ENCODE measurements at places on chromosomes 4 and X.

DNA sequence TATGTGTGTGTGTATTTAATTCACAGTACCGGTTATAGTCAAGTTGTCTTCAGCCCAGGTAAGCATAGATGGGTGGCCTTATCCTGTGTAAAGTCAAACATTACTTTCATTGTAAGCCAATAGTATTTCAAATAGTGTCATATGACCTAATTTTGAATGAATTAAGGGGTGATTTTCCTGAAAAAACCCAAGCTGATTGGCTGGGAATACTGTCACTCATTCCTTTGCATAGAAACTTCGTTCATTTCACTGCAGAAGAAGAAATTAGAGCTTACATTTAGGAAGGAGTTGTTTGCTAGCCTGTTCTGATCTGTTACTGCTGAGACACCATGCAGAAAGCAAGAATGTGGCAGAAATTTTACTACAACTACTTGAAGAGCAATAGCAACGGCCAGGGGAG lies 45.4 kb downstream of the SMARCAD1 start:
- DNase-seq, result no peak

- DNase-seq, result no peak
These were observed 30.0 kb downstream of the CTBP1 start for GRCh38 chr4:1218634-1219565.

- no peak for DNase-seq
These were observed 685 bp downstream of the RAB9B start for GRCh38 chrX:103831342-103831802.

DNA sequence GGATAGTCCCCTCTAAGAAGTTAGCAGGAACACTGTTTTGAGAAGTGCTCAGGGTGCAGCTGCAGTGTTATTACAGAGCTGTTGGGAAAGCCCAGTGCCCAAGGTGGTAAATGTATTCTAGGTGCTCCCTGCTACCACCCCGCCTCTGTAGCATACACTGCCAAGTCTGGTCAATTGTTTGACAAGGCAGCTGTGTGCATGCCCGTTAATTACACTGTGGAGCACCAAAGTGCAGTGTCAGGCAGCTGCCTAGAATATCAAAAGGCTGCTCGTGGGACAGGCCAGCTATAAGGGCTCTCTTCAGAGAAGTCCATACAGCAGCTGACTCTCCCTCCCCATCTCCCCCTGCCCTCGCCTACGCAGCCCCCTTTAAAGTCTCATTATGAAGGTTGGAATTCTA lies 99.9 kb upstream of the KLHL13 start:
- DNase-seq, result peak; percentile 10

DNA sequence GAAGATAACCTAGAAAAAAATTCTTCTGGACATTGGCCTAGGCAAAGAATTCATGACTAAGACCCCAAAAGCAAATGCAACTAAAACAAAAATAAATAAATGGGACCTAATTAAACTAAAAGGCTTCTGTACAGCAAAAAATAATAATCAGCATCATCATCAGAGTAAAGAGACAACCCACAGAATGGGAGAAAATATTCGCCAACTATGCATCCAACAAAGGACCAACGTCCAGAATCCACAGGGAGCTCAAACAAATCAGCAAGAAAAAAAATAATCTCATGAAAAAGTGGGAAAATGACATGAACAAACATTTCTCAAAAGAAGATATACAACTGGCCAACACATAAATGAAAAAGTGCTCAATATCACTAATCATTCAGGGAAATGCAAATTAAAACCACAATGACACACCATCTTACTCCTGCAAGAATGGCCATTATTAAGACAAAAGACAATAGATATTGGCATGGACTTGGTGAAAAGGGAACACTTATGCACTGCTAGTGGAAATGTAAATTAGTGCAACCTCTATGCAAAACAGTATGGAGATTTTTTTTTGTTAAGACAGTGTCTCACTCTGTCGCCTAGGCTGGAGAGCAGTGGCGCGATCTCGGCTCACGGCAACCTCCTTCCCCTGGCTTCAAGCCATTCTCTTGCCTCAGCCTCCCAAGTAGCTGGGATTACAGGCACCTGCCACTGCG lies 29.9 kb downstream of the ELF2 start:
- no peak for DNase-seq

DNA sequence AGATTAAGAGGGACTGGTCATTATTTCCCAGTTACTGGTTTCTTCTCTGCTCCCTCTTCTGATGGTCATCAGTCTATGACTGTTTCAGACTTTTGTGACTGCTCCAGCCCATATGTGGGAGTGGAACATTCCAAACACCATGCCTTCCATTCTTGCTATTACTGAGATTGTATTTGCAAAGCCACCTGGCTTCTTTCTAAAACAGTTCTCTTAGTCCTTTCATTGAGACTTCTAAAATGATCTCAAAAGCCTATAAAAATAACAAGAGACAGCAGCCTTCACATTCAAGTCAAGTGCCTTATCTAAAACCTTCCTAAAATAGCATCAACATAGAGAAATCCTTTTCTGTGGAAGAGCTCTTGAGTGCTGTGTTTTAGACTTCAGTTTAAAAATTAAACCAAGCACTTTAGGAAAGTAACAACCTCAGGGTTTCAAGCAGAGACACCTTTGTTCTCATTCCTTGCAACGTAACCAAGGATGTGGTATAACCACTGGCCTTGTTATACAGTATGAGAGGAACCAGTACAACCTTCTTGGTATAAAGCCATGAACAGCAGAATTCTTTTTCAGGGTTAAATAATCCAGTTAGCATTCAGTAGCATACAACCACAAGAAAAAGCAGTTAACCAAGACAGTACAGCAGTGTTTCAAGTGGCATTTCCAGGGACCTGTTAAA lies 97.1 kb downstream of the NFKB1 start:
- DNase-seq, result no peak

DNA sequence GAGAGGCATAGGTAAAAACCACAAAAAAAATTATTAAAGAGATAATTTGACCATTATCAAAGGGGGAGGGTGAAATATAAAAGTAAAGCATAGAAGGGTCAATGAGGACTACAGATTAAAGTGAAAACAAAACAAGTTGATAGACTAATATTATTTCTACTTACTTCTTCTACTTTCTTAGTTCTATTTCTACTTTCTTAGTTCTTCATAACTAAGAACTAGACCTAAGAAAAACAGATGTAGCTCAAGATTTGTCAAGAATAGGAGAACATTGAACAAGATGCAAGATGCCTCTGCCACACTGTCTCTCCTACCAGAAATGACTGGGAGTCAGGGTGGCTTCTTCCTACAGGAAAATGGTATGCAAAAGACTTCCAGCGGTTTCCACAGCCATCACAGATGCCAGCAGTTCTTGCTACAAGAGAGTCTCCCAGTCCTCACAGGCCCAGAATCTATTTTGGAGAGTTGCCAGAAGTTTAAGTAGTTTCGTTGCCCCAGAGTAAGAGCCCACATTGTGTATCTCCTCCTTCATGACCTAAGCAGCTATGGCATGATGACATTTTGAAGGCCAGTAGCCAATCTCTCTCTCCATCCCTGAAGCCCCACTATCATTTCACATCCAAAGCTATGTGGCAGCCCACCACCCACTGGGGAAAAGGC lies 42.9 kb upstream of the DDX60 start:
- no peak for DNase-seq

GRCh38 chr4:33068539-33068938 lies 2348.4 kb downstream of the PCDH7 start:
- no peak for DNase-seq

GRCh38 chr4:1910643-1911042 lies 39.5 kb downstream of the NSD2 start:
- DNase-seq, result peak; percentile 74

- DNase-seq, result no peak
These were observed 1312.0 kb downstream of the PCDH7 start for GRCh38 chr4:32032136-32032672.

- DNase-seq, result no peak
These were observed 13.6 kb downstream of the DHX15 start for GRCh38 chr4:24570574-24571236.

GRCh38 chr4:71277353-71277752 lies 61.5 kb upstream of the SLC4A4 start:
- no peak for DNase-seq

- no peak for DNase-seq
These were observed 7.1 kb downstream of the ENOPH1 start for GRCh38 chr4:82437285-82438005.

GRCh38 chrX:8245411-8245810 lies 74.3 kb upstream of the VCX2 start:
- peak; percentile 5 for DNase-seq

DNA sequence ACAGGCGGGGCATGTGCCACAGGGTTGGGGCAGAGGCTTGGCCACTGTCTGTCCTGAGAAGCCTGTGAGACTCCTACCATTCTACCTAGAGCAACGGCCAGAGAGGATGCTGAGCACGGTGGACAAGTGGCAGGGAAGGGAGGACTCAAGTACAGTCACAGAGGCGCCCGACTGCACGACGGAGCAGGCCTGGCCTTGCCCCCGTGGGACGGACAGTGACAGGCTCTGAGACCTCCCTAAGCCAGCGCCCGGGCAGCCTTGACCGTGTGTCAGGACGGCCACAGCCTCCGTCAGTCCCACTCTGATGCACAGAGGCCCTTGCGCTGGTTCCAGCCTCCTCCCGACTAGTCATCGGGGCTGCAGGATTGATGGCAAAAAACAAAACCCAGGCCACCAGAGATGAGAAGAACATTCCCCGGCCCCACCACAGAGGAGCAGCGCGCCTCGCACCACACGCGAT lies 36.7 kb upstream of the MXD4 start:
- DNase-seq, result peak; percentile 10

GRCh38 chrX:19599253-19599652 lies 83.9 kb upstream of the MAP3K15 start:
- no peak for DNase-seq

DNA sequence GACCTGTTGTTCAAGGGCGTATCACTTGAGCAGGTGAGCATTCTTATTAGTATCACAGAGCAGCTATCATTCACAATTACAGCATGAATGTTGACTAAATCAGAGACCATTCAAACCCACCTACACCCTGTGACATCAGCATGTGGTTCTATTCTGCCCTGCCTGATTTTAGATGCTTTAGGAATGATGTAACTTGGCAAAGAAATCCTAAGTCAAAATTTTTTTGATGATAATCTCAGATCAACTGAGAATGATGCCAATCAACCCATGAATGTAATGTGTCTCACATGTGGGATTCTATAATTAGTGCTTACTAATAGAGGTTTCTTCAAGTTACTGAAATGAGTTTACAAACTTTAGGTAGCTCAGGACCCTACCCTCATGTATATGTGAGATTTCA lies 13.4 kb upstream of the CHIC2 start:
- no peak for DNase-seq

GRCh38 chr4:152929888-152930287 lies 6.2 kb upstream of the FHDC1 start:
- peak; percentile 23 for DNase-seq

DNA sequence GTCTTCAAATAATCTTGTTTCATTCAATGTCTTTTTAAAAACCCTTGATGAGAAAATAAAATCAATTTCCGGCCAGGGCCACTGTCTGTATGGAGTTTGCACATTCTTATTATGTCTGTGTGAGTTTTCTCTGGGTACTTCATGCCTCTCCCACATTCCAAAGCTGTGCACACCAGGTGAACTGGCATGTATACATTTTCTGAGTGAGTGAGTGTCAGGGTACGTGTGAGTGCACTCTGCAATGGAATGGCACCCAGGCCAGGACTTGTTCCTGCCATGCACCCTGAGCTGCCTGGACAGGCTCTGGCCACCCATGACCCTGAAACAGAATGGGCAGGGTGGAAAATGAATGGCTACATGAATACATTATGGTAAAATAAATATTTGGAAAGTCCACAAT lies 61.3 kb downstream of the UBE2NL start:
- no peak for DNase-seq

DNA sequence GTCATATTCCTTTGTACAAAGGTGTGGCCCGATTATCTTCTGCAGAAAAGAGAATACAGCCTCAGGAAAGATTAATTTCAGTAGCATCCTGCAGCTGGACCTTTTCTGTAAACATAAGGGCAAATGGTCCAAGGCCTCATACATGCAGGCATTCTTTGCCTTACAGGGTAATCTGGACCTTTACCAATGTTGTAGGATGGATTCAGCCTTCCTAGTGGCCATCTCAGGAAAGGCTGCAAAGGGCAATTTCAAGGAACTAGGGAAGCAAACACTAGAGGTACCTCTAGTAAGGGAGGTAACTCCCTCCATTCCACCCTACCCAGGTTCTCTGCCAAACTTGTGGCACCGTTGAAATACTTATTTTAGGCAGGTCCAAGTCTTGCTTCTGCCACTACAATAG lies 43.0 kb downstream of the UGT2B28 start:
- no peak for DNase-seq

- DNase-seq, result no peak
These were observed 110.8 kb downstream of the GPAT3 start for GRCh38 chr4:83646538-83647239.

DNA sequence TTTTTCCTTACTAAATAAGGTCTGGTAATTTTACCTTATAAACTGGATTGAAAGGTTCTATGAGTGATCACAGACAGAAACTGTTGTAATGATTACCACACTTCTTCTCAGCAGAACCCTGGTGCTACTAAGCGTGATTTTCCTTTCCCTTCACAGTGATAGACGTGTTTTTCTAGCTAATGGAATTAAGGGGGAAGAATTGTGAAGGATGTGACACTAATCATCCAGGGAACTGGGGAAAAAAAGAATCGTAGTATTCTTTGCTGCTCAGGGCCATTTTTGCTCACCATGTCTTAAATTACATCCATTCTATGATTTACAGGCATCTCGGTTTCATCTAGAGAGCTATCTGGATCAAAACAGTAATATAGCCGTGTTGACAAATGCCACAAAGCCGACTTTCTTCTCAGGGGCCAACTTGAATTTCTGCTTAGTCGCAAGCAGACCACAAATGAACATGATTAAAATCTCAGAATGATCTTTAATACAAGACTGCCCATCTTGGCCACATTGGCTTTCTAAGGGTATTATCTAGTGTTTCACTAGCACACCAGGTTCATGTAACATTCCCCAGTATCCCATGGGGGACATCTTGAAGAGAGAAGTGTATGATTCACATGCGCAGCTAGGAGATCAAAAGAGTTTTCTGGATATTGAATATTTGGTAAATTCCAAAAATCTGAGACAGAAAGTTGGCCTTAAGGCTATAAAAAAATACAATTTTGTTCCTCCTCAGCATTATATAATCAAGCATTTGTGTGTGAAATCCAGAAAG lies 154.0 kb downstream of the UGT8 start:
- no peak for DNase-seq

- no peak for DNase-seq
These were observed 52.2 kb upstream of the ADGRG2 start for GRCh38 chrX:19174401-19175025.

DNA sequence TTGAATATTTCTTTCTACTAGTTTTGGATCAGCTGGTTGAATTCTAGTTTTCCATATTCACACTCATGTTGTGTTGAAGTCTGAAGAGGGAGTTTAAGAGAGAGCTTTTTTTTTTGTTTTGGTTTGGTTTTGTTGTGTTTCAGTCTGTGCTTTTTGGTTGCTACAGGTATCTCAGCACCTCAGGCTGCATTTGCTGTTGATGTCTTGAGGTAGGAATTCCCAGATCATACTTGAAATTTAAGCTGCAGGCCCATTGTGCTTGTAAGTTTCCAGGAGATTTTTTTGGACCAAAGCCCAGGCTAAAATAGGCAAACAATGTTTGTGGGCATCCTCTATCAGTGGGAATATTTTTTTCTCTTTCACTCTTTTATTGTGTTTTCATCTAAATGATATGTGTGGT lies 190.2 kb upstream of the AGA start:
- DNase-seq, result no peak

GRCh38 chr4:145423017-145423708 lies 58.5 kb upstream of the SMAD1 start:
- no peak for DNase-seq

- no peak for DNase-seq
These were observed 47.7 kb downstream of the KLF8 start for GRCh38 chrX:56279863-56280262.

- DNase-seq, result no peak
These were observed 4.2 kb downstream of the CPEB2 start for GRCh38 chr4:15006416-15007024.

Measured in iPS-NIHi11 (cell line).